ENCODE measurements at places on chromosomes 11 and 22.

DNA sequence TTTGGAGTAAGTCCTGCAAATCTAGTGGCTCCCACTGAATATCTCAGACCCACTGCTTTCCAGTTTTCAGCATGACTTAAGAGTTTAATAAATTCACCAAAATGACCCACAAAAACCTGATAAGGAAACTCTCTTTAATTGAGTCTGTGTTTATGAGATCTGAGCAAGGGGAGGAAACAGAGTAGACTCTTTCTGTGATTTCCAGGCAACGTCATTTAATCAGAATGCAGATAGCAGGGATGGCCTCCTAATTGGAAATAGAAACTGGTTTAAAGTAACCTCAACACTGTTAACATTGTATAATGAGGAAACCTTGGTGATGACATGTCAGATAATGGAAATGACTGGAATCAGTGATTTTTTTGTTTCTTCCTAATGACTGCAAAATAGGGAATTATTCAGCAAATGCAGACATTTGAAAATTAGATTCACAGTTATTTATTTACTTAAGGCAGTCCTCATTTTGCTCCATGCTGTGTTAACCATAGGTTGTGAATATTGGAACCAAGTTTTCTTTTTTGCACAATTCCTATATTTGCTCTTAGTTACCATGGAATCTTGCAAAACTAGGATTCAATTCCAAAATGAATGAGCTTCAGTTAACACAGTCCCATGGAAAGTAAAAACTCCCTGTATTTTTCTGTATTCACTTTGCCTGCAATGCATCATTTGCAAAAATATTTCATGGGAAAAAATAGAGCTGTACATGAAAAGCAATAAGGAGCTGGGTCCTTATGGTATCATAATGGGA lies 1324.5 kb downstream of the LRRC4C start:
- DNase-seq, result no peak

- DNase-seq, result no peak
Measured at GRCh38 chr11:46712874-46713576, 6.0 kb upstream of the F2 start.

- no peak for DNase-seq
Measured at GRCh38 chr11:24885580-24886173, 388.8 kb downstream of the LUZP2 start.

GRCh38 chr22:30555282-30556210 lies 9.0 kb upstream of the SEC14L6 start:
- no peak for DNase-seq

DNA sequence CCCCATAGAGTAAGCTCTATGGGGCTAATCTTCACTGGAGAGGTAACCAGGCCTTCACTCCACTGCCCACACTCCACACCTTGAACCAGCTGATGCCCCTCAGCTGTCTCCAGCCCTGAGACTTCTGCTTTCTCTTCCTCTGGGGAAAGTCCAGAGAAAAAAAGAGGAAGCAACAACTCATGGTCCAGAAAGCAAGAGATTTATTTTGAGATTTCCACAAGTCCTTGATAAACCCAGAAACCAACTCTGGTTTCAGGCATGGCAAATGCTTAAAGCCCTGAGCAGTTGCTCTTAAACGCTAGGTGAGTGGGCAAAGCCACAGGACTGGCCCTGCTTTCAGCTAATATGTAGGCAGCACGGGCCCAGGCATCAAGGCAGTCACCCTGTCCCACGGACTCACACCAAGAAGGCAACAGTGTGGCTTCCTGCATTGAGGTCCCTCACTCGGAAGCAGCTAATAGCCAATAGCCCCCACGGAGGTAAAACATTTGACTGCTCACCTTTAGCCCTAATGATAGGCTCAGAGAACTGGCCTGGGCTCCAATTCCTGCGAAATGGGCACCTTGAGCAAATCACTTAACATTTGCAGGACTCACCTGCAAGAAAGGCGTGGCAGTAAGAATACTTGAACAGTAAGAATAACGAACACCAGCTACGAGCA lies 4.3 kb downstream of the CYB561A3 start:
- DNase-seq, result no peak

DNA sequence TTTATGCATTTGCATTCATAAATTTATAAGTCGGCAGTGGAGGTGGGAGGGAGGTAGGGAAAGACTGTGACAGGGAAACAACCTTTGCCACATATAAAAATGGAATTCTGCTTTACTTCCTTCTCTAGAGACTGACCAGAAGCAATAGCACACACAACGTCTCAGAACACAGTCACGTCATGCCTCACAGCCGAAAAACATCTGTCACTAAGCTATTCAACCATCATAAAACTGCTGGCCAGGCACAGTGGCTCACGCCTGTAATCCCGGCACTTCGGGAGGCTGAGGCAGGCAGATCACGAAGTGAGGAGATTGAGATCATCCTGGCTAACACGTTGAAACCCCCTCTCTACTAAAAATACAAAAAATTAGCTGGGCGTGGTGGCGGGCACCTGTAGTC lies 101.0 kb upstream of the CHRM4 start:
- no peak for DNase-seq

DNA sequence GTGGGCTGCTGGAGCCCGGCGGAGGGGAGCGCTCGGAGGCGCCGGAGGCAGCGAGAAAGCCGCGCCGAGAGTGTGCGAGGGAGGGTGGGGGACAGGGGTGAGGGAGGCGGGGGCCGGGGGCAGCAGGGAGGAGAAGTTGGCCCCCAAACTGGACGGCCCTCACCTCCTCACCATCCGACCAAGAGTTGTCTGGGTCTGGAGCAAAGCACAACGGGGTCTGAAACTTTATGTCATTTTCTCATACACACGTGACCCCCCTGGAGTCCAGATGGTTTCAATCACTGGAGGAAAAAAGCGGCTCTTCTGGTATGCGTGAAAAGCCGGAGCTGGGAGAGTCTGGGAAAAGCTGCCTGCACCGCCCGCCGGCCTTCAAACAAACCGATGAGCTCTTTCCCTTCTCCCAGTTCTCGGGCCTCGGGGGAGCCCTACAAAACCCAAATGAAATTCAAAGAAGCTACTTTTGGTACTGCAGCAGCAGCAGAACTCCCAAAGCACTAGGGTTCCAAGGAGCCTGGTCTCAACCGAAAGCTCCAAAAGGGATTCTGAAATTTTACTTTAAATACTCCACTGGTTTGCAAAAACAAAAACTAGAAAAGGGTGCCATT lies 39.7 kb upstream of the AKIP1 start:
- peak; percentile 63 for DNase-seq

DNA sequence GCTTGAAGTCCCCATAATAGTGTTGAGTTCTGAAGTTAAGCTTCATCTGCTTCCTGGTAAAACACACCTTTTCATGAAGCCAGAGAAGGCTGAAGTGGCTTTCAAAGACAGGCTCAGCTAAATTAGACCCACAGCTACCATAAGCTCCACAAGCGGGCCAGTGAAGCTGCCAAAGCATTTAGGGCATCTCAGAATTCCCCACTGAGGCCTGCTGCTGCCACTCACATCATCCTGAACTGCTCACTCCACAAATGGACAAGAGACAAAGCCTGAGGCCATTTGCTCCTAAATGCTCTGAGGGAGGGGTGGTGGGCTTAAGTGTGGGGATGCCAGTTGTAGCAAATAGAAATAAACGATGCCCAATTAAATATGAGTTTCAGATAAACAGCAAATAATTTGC lies 14.6 kb downstream of the CCDC83 start:
- no peak for DNase-seq

GRCh38 chr11:70616317-70616716 lies 218.0 kb downstream of the CTTN start:
- DNase-seq, result no peak

GRCh38 chr22:32922186-32922585 lies 120.7 kb downstream of the TIMP3 start:
- no peak for DNase-seq

DNA sequence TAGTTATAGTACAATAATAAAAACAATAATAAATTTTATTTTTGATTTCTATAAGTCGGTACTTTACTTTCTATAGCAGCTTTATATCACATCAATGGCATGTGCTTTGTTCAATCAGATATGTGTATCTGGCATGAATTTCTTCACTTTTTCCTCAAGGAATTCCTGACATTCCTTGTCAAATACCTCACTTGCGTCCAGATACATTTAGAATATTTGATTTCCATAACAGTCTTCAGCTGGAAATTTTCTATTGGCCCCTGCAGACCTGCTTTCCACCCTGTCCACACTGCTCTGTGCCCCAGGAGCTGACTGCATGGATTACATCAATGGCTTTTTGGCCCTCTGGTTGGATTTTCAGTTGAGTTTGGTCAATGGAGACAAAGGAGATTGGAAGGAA lies 93.2 kb downstream of the FAR1 start:
- no peak for DNase-seq

DNA sequence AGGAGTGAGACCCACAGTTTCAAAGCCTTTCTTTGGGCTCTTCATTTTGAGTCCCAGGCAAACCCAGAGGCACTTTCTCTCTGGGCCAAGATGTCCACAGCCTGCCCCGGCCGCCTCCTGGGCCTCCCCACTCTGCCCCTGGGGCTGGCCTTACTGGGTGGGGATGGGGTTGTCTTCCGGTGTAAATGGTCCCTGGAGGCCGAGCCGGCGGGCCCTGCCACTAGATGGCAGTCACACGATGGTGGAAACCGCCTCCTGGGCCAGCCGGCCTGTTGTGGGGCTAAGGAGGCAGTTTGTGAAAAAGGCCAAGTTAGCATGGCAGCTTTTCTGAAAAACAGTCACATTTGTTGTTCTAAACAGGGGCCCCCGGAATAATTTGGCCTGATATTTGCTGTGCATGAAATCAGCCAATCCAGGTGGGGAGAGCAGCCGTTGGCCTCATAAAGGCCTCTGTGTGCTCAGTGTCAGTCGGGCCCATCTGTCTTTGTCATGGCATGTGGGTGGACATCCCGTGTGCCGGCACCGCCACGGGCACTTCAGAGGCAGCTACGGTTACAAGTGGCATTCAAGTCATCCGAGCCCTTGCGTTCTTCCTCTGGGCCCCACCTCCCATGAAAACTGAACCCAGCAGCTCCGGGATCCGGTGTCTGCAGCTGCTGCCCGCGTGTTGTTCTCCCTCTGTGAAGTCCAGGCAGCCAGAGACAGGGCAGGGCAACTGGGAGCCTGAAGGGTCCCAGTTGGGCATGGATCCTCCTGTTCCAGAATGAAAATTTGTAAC lies 6.5 kb downstream of the MRPL23 start:
- DNase-seq, result no peak

DNA sequence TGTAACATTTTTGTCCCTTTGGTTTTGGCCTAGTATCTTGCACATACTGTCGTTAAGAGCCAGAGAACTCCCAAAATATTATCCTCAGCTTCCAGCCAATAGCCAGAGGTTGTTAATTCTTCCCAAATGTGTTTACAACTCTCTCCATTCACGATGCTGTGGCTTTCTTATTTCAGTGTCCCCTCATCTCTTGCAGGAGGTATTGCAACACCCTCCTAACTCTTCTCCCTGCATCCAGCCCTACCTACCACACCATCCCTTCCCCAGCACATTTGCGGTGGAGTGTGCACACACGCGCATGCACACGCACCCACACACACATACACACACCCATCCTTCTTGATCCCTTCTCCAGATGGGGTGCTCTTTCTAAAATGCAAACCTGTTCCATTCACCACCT lies 75.6 kb upstream of the LMO2 start:
- no peak for DNase-seq

GRCh38 chr22:50719814-50720300 lies 18.1 kb upstream of the ACR start:
- no peak for DNase-seq

DNA sequence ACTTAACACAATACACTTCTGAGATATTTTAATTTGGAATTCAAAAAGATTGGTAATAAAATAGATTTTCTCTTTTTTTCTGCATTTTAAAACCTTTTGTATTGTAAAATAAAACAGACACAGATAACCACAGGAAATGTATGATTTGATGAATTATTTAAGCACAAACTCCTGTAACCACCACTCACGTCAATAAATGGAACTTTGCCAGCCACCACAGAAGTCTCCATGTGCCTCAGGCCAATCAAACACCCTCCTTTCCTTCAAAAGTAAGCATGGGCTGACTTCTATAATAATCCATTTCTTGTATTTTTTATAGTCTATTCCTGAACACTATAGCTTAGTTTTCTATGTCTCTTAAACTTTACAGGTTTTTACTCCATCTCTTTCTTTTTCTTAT lies 721.7 kb downstream of the DLG2 start:
- no peak for DNase-seq

DNA sequence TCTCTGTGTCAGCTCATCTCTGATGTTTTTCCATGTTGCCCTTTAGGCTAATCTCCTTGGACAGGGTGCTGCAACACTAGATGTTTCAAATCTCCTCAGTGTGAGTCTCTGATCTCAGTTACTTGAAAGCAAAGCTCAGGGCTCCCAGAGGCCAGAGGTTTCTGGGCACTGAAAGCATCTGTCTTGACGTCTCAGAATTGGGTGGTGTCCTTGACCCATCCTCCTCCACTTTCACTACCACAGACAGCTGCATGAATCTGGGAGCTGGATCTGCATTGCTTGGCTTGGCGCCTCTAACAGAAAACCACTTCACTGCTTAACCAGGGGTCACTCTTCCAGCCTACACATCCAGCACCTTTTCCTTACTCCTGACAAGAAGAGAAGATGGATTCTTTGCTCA lies 399.4 kb downstream of the NXPE2 start:
- no peak for DNase-seq
